ENCODE measurements at places on chromosomes 2 and 18.

DNA sequence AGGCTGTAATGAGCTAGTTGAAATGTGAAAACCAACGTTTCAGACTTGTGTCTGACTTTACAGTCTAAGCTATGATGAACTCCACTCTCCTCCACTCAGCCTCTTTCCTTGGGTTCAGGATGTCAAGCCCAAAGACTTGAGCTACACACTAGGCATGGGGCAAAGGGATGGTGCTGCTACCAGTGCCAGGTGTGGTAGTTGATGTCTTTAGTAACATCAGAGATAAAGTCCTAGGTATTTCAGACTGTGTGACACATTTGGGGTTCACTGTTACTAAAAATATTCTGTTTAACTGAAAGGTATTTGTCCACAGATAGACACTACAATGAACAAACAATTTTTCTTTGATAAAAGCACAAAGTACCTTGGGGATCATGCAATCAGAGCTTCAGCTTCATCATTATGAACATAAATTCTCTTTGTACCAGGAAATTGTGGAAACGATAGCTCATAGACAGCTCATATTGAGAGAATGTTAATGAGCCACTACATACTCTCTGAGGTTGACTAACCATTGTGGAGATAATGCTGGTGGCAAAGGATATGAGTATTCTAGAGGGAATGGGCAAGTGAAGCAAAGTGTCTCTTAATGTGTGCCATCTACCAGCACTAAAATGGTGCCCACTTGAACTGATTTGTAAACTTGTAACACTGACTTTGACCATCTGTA, 253.7 kb upstream of the THUMPD2 start:
- no peak for DNase-seq

DNA sequence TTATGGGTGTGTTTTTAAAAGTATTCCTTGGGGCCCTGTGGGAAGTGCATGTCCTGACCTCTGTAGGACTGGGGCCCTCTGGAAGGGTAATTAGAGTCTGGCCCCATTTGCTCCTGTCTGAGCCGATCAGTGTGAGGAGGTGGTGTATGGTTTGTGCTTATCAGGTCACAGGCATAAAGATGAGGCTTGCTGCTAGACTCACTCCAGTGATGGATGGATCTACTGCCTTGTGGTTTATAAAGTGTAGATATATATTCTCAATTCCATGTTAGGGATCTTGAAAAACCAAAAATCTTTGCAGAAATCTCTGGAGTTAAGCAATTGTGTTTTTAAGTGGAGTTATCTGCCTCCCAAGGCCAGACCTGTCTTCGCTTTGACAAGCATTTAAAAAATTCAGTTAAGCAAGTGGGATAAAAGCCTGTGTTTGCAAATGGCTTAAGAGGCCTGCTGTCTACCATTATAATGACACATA, 182.4 kb downstream of the PTPRM start:
- peak; percentile 18 for DNase-seq

DNA sequence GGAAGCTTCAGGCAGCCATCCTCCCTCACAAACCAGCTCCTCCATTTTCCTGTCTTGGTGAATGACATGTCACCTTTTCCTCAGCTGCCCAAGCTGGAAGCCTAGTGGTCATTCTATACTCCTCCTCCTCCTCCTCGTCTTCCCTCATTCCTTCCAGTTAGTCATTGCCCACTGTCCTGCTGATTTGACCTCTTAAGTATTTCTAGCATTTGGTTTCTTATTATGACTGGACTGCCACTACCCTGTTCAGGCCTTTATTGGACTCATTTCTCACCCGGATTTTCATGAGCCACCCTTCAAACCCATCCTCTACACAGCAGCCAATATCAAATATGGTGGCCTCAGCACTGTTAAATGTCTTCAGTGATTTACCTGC, 21.9 kb upstream of the MGAT5 start:
- DNase-seq, result no peak

- DNase-seq, result no peak
Observed at GRCh38 chr18:40582105-40582504, 1372.9 kb upstream of the PIK3C3 start.

DNA sequence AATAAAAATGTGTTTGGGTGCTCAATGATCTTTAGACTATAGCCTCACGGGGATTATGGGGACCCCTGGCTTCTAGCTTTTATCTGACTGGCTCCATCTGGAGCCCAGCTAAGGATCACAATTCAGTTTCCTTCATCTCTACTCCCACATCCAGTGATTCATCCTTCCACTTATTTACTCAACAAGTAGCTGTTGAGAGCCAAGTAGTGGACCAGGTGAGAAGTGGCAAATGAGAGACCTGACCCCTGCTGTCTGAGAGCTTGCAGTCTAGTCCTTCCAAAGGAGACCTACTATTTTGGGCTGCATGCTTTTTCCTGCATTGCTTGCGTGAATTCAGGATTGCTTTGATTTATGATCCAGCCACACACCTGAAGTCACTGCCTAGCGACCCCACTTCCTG, 10.7 kb upstream of the DSG3 start:
- no peak for DNase-seq

- peak; percentile 21 for DNase-seq
Observed at GRCh38 chr2:99153921-99154604, 679 bp downstream of the TSGA10 start.

GRCh38 chr2:15556311-15556930, 4.7 kb downstream of the NBAS start:
- DNase-seq, result no peak

GRCh38 chr18:11071300-11071699, 78.1 kb downstream of the PIEZO2 start:
- no peak for DNase-seq

DNA sequence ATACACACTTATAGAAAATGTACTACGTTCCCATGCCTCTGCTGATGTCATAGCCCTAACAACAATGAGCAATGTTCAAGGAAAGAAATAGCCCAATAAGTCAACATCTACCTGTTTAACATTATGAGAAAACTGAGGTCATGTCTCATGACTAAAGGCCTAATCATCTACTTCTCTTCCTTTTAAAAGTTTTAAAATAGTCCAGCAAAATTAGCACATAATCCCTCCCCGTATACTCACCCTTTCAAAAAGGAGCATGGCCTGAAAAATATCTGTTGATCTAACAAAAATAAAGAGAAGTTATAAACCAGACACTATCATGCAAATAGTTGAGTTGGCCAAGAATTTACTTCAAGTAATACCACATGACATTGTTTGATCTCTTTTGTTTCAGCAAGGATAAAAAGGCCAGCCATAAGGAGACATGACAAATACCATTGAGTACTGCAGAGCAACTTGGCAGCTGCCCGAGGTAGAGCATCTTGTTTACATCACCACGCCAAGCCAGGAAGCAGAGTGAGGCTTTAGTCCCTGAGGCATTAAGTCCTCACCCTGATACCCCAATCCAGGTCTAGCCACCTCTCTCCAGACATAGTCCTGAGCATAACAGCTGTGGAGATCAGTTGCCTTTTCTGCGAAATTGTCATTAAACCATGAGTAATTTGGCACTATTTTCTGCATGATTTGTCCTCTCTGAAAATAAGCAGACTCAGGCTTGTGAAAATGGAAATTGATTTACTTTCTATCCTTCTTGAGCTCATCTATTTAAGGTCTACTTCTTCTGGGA, 137.4 kb upstream of the ETAA1 start:
- DNase-seq, result peak; percentile 83

- no peak for DNase-seq
Observed at GRCh38 chr2:140808820-140809219, 1322.0 kb downstream of the LRP1B start.

GRCh38 chr2:175111200-175111657, 56.8 kb downstream of the ATF2 start:
- peak; percentile 64 for DNase-seq

DNA sequence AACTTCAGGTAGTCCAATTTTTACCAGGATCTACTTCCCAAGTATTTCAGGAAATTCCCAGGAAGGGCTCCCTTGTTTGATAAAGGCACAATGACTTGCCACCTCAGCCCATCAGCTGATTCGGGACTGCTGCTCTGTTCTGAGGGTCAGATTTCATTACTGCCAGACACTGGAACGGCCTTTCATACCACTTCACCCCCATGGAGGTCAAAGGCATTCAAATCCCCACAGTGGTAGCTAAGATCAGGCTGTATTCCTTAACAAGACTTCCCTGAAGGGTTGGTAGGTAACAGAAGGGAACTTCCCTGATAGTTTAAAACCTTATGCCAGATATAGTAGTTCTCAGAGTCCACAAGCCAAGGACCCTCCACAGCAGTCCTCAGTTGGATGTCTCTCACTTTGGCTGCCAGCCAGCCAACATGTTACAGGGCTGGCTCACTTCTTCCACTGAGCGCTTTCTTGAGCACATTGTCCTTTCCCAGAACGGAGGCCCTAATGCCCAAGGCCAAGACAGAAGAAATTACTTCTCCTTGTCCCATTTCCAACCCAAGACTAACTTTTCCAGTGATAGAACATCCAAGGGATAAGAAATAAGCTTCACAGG, 40.0 kb upstream of the GLS start:
- no peak for DNase-seq

- no peak for DNase-seq
Observed at GRCh38 chr2:168062054-168062453, 185.3 kb downstream of the STK39 start.

GRCh38 chr2:8413589-8414135, 268.2 kb upstream of the ID2 start:
- no peak for DNase-seq

DNA sequence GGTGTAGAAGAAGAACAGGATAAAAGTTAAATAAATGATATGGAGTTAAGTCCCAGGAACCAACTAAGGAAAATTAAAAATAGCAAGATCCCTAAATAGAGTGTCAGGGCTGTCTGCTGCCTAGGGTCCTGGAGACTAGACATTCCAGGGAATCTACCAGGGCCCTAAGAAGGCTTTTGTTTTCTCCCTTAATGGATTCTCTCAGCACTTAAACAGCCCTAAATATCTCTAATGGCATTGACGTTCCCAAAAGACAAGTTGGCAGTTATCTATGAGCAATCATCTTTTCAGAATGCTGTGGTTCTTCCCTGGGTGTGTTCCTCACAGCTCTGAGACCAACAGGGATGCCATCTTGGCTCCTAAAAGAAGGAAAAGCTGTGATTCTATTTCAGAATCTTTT, 616.3 kb downstream of the EPHA4 start:
- DNase-seq, result no peak

All from muscle of leg (tissue), 16 donors.